ENCODE measurements at places on chromosomes 2 and 18.

- DNase-seq, result peak; percentile 62
Measured at GRCh38 chr2:12931186-12931844, 214.6 kb downstream of the TRIB2 start.

DNA sequence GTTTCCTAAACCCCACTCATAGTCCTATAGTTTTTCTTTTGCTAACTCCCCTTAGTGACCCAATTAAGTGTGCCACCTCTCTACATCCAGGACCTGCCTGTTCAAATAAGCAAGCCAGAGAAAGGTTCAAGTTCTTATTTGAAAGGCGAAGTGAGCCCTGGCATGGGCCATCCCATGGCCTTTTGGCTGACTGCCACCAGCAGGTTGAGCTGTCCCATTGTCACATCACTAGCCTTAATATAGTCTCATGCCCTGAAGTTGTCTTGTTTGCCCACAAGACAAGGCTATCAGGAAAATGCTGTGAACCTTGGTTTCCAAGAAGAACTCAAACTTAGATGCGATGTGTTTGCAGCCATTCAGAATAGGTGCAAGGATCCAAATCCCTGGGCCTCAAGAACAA is 158.8 kb downstream of the SH3RF3 start:
- DNase-seq, result no peak

GRCh38 chr2:59875836-59876235 is 677.6 kb downstream of the BCL11A start:
- DNase-seq, result no peak

DNA sequence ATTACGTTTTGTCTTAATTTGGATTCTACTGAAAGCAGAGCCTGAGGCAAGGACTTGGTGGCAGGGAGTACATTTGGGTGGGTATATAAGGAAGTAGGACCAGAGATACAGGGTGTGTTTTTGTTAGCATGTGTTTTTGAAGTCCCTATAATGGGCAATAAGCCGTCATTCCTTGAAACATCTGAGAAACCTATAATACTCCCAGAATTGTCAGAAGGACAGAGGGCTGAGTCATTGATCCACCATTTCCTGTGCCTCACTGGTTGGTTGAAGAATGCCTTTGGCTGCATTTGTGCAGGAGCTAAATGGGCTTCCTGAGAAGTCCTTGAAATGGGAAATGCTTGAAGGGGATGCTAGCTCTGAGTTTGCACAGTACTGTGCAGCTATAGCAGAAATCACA is 281.8 kb upstream of the ZEB2 start:
- DNase-seq, result no peak

DNA sequence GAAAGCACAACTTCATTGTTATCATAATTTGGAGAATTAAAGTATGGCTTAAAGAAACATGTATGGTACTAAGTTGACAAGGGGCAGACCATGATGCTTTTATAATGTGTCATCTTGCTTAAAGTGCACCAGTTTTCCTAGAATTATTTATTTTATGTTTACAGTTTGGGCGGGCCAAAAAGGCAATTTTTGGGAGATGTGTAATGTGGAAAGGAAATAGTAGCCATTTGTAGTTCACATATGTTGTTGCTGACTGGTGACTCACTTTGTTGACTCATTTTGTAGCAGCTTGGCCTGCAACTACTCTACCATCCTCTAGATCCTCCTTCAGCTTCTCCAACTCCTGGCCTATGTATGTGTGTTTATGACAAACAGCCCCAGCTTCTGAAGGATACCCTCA is 7.7 kb downstream of the ZSCAN30 start:
- no peak for DNase-seq

DNA sequence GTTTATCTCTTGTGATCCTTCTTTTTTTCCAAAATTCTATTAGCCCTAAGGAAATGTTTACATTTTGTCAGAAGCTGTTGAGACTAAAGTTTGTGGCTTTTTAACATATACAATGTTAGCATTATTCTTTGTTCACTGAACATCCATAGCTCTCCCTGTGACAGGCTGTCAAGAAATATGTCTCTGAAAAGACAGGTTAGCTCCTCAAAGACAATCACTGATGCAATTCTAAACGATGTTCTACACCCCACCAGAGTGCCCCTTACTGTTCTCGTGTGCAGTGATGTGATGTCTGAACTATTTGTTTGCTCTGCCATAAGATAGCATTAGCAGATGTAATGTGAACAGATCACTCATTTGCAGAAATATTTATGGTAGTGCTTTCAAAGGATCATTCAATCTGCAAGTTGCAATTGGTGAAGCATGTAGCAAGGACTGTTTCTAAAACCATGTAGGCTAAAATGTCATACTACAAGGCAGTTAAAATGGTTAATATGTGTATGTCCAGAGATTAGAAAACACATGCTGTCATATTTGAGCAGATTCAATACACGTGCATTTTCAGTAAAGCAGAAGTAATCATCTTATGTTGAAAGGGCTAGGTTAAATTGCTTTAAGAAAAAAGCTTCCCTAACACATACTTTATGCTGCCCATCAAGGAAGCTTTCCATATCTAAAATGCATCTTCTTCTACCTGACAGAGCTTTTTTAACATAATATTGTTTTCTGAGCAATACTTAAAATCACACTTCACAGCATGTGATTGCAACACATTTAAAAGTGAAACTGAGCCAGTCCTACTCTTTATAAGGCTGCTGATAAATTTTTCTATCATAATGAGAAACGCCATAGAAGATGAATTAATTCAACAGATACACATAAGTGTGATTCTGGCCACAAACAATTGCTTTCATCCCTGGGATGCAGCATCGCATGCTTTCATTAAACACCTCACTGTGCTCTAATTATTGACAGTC is 285.7 kb upstream of the UBE2E3 start:
- DNase-seq, result no peak

DNA sequence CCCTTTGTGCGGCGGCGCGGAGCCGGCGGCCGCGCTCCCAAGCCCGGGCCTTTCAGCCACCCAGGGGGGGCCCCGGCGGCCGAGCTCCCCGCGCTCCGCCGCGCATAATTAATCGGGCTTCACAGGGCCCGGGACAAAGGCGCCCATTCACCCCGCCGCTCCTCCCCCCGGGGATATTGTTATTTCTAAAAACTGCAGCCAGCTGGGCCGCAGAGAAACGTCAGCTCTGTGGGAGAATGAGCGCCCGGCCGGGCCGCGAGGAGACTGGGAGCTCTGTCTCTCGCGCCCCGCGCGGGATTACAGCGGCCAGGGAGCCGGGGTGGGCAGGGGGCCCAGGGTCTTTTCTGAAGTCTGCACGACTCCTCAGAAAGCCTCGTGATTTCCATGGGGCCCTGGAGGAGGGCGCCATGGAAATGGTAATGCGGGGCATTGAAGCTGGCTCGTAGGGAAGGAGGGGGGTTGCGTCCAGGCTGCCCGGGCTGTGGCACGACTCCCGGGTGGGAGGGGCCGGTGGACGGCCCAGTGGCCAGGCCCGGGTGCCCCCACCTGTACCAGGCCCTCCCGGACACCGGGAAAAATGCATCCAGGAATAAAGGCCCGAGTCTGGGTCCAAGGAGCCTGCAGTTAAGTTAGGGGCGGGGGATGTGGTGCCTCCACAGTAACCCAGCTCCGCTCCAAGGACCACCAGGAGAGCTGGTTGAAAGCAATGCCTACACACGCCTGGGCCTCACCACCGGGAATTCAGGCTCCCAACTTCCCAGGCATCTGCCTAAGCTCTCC is 125.3 kb downstream of the ZFP36L2 start:
- DNase-seq, result no peak

GRCh38 chr2:26035090-26035743 is 1.3 kb downstream of the RAB10 start:
- no peak for DNase-seq

DNA sequence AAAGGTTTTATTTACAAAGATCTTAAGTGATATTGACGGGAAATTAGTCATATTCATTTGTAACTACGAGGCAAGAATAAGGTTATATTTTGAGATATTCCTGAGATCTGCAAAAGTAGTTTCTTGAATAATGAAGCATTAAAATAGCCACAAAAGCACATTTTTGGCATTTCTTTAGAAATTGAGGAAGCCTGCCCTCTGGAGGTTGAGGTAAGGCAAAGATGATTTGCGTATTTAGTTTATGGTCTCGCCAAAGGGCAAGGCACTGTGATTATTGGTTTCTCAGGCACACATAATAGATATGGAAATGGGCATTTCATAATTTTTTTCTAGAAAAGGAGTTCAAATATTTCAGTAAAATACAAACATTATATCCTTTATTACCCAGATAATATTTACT is 143.7 kb upstream of the RPRM start:
- DNase-seq, result no peak

- DNase-seq, result no peak
Measured at GRCh38 chr2:53989210-53989862, 18.5 kb upstream of the PSME4 start.

DNA sequence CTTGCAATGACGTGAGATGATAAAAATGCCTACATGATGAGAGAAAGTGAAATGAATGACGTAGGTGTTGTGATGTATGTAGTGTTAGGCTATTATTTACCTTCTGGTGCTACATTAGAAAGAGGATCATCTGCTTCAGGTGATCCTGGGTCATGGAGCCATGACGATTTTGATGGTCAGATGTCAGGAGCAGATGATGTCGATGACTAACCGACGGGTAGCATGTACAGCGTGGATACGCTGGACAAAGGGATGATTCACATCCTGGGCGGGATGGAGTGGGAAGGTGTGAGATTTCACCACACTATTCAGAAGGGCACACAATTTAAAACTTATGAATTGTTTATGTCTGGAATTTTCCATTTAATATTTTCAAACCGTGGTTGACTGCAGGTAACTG is 43.5 kb upstream of the ACVR1C start:
- DNase-seq, result no peak

- peak; percentile 56 for DNase-seq
Measured at GRCh38 chr2:58571181-58571852, 330.2 kb upstream of the FANCL start.

- no peak for DNase-seq
Measured at GRCh38 chr2:156164091-156164720, 168.3 kb downstream of the NR4A2 start.

DNA sequence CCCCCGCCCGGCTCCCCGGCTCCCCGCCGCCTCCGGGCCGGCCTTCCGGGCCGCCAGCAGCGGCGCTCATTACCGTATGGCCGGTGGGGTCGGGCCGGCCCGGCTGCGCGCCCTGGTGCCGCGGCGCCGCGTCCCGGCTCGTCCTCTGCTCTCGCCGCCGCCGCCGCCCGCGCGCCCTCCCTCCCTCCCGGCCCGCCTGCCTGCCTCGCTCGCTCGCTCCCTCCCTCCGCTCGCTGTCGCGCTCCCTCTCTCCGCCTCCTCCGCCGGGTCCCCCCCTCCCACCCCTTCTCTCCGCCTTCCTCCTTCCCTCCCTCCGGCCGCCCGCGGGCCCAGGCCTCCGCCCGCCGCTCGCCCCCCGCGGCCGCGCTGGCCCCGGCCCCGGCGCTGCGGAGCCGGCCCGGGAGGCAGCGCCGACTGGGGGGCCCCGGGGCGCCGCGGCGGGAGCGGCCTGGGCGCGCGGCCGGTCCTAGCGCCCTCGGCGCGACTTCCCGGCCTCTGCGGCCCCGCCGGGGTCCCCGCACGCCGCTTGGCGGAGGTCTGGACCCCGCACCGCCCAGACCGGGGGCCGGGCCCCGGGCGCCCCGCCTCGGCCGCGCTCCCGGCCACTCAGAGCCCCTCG is at the start of gene DNMT3A:
Gene DNMT3A, minus strand, starts transcription at position 173 of the 619 bp plus-strand sequence. CDS start 27,941 bp downstream, outside the sequence.
- peak; percentile 86 for DNase-seq
